T-helper 2 cell (primary cell): ENCODE measurements at places on chromosomes 11 and 22.
A peak's percentile ranks its signal among the peaks of the same experiment; 100 is the strongest.

DNA sequence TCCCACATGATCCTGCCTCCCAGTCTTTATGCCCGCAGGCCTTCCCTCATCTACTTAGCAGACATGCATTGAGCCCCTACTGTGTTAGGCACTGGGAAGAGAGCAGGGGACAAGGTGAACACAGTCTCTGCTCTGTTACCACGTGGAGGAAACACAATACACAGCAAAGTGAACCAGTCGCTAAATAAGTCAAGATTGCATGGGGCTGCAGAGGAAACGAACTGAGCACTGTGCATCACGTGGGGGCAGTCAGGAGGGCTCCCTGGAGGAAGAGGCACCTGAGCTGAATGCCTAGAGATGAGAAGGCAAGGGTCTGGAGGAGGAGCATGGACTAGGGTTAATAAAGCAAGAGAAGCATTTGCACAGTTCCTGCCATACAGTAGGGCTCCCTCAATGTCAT, 102.7 kb downstream of the MN1 start:
- DNase-seq = no peak

DNA sequence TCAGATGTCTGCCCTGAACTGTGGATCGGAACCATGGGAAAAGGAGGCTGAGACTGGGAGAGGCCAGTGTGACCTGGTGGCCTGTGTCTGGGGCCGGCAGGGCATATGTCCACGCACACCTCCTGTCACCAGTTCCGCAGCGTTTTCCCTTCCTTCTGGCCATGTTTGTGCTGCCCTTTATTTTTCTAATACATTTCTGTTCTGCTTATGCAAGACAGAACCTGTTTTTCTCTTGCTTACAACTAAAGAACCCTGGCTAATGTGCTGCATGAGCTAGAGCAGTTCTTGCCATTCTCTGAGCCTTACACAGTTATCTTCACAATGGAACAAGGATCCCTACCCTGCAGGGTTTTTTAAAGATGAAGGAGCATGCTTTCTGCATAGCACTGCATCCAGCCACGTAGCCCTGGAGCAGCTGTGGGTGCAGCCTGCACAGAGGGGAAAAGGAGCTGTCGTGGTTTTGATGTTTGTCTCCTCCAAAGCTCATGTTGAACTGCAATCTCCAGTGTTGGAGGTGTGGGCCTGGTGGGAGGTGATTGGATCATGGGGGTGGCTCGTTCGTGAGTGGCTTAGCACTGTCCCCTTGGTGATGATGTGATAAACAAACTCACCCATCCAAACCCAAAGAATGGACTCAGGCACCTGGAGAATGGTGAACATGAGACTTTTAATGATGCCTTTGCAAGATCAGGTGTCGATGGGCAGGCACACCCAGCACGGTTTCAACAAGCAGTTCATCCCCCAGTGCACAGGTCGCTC, 84.8 kb upstream of the SHANK2 start:
- no peak for DNase-seq

DNA sequence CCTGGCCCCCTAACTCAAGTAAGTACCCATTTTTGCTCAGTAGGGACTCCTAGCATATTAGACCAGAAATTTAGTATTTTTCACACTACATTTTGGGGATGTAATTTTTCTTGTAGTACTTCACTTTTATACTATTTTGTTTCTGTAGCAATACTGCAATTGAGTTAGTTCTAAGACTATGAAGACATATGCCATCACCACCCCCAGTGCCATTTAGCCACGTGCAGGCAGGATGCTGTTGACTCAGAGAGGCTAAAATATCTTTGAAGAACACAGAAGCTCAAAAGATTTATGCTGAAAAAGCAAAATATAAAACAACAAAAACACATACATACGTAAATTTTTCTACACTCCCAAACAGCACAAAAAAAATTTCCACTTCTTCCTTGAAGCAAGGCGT, 29.1 kb upstream of the DLAT start:
- no peak for DNase-seq

DNA sequence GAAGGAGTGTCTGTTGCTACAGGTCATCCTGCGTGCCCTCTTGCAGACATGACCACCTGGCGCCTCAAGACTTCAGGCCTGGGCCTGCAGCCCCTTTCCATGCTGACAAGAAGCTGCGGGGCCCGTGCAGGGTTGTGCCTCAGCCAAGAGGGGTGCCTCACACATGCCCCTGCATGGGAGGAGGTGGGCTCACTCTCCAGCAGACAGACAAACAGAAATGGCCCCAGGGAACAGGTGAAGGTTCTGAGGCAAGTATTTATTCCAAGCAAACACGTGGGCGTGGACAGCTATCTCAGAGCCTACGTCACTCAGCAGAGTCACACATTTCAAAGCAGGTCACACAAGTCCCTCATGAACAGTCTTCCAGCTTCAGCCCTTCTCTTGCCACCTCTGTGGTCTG, 5.9 kb upstream of the SYCE3 start:
- no peak for DNase-seq

DNA sequence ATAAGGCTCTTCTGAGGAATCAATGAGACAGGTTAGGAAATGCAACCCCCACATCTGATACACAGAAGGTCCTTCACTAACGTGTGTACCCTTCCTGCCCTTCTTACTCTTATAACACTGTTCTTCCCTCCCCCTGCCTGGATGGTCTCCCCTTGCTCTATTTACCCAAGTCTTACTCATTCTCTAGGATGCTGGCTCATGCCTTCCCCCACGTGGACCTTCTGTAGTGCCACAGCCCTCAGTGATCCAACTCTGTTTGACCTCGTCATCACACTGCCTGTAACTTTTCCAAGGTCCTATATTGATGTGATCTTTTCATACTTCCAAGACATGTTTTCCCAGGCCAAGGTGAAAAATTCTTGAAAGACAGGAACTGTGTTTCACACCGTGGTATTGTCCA, 79.8 kb downstream of the C11orf58 start:
- no peak for DNase-seq

- DNase-seq = no peak
These were observed at the start of gene OR51E2 for GRCh38 chr11:4697585-4697984. OR51E2 (minus strand) TSS chr11:4697853; CDS start chr11:4682711, 15,142 bp downstream.

- peak; percentile 58 for DNase-seq
These were observed 56.7 kb upstream of the CRTAM start for GRCh38 chr11:122781378-122782195.

DNA sequence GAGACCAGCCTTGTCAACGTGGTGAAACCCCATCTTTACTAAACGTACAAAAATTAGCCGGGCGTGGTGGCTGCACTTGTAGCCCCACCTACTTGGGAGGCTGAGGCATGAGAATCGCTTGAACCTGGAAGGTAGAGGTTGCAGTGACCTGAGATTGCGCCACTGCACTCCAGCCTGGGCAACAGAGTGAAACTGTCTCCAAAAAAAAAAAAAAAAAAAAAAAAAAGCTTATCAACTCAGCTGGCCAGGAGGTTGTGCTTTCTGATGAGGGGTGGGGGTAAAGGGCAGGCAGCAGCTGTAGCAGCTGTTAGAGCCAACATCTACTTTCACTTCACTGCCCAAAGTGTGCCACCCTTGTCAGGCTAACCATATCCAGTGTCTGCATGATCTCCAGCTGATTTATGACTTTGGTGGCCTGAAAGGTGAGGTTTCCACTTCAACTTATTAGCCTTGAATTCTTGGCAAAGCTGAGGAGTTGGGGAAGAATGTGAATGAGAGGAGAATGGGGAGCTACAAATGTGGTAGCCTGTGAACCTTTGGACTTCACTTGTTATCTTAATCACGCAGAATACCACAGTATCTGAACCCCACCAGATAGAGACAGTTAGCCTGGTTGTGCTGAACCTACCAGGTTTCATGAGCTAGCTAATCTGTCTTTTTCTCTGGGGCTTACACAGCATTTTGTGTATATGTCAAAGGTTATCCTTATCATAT, 19.6 kb downstream of the RNF121 start:
- no peak for DNase-seq

DNA sequence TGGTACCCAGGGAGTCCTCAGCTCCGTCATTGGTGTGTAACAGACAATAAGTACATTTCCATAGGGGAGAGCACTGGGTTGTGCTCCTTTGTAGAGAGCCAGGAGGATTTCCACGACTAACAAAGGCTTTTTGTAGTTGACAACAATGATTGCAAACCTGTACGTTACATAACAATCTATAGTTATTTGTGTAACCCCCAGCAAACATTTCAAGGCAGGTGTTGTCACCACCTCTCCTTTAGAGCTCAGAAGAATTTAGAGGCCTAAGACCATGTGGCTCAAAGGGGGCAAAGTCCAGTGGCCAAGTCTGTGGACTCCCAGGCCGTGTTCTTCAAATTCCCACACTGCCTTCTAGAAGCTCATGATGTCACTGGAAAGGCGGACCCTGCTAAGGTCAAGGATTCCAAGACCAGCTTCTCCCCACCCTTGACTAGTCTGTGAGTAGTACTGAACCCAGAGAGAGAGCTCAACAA, 15.8 kb downstream of the RPL27A start:
- DNase-seq = no peak

DNA sequence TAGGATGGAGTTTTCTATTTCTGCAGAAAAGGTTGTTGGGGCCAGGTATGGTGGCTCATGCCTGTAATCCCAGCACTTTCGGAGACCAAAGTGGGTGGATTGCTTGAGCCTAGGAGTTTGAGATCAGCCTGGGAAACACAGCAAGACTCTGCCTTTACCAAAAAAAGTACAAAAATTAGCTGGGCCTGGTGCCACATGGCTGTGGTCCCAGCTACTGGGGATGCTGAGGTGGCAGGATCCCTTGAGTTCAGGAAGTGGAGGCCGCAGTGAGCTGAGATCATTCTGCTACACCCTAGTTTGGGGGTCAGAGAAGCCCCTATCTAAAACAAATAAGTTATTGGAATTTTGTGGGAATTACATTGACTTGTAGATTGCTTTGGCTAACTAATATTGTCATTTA, 71.7 kb downstream of the FDX1 start:
- DNase-seq = no peak

- DNase-seq = no peak
These were observed 169.4 kb upstream of the BDNF start for GRCh38 chr11:27869701-27870100.
